Putamen (tissue), 1 donor: ENCODE measurements at places on chromosomes 6 and 20.

DNA sequence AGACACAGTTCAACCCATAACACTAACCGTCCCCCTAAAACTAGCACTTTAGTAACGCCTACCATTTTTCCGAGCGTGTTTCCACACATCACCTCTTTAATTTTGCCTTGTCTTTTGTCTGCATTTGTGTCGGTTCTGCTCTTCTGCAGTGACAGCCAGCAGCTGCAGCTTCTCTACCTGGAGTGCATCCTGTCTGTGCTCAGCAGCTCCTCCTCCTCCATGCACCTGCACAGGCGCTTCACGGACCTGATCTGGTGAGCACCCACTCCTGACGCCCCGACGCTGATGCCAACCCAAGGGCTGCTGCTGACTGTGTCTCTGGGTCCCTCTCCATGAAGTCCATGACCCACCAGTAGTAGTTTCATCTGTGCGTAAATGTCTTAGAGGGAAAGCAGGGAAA, 35.4 kb upstream of the PBOV1 start:
- DNase-seq, result no peak

DNA sequence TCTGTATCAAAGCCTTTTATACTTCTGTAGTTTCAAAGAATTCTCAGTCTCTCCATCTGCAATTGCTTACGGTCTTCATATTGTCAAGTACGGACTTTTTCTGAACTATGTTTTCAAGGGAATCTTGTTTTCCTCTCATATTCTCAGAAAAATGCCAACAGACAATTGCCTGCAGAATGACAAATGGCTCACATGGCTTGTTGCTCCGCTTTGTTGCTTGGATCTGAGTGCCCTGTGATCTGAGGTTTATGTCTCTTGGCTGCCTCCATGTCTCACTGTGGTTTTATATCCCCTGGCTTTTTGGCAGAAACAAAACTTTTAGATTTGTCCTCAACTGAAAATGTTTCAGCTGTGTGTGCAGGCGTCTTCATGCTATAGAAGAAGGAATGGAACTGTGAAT, 285.4 kb upstream of the CHD6 start:
- no peak for DNase-seq

DNA sequence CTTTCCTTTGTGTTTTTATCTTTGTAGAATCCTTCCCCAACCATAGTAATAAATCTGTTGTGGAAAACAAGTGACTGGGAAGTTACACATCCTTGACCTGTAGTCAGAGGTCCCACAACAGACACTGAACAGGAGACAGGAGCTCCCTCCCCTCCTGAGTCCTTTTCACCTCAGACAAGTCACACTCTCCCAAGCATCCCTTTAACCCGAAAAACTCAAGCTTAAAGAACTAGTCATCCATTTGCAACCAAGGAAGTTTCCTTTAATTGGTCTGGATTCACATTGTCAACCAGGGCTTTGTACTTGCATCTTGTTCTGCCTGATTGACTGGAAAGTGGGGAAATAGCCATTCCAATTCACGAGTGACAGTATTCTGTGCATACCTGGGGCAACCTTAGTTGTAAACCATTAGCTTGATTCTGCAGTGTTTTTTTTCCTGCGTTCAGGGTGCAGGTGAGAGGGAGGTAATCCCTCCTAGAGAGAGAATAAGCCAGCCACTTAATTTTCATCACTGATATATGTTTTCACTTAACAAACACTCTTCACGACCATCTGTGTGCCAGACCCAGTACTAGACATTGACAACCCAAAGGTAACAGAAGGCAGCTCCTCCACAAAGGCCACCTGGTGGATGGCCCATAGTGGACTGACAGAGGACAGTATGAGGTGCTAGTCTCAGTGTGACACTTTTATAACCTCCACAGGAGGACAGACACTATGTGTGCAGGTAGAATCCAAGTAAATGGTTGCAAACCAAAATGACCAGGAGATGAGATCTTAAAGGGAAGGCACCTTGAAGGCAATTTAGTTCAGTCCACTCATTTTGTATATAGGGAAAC, 112.4 kb downstream of the SLX4IP start:
- no peak for DNase-seq

DNA sequence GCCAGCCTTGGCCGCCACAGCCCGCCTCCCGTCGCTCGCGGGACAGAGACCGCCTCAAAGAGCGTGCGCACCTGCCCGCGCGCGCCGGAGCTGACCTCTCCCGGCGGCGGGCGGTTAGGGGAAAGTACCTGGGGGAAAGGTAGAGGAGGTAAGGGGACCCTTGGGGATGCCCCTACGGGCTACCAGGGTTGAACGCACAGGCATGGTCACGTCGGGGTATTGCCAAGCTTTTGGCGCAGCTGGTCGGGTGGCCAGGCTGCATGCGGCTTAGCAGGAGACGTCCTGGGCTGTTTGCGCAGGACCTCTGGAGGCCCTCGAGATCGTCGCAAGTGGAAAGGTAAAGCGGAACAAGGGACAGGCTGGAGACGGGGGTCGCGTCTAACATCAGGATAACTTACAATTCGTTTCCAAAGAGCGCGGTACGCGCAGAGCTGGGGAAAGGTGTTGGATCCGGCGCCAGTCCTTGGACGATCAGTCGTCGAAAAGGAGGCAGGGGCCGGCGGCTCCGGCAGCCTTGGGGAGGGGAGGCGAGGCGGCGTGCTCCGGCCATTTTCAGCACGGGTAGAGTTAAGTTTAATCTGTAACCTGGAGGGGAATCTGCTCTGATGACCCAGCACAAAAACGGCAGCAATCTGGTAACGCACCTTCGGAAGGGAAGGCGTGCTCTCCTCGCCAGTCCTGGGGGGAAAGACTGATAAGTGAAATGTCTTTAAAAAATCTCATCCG, 9.0 kb downstream of the GNAS-AS1 start:
- DNase-seq, result no peak

GRCh38 chr6:53359843-53360092, 11.0 kb upstream of the ELOVL5 start:
- DNase-seq, result no peak

DNA sequence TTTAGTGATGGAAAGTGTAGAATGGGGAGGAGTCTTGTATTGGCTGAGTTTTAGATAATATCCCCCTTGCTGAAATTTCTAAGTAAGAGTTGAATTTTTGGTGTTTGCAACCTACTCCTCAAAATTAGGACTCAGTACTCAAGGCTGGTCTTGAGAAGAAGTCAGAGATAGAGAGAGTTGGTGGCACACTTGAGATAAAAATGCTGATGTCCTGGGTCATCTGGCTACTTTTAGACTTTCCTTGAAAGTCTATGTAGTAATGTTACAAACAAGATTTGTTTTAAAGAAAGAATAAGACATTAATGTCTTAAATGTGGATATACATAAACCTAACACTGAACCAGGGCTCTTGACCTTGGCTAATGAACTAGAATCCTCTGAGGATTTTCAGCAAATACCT, 62.5 kb upstream of the MLIP start:
- no peak for DNase-seq

DNA sequence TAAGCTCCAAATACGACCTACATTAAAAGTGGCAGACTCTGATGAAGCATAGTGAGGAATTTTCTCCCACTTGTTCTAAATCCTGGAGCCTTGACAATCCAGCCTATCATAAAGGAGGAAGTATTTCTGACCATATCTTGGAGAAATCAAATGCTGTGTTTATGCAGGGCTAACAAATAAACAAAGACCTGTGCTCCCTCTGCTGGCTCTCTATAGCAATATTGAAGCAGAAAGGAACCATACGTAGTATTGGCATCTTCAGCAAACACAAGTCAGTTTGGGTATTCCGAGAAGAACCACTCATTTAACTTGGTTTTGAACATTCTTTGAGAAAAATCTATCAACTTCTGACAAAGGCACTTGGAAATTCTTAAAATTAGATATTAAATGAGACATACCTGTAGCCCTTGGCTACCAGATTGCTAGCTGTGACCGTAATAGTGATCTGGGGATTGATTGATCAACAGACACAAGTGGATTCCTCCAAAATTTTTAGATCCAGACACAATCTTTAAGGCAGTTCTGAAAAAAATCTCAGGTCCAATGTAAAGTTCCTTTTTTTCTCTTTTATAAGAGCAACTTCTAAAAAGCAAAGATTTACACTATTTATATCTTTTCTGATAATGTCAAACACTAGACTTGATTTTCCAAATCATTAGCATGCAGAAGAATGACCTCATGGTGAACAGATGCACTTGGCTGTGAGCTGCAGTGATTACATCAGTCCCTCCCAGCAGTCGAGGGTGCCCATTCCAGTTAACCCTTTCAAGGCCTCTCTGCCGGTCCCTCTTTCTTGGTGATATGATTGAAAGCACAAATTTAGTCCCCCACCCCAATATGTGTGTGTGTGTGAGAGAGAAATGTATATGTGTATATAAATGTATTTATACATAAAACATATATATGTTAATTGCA, 40.2 kb downstream of the INSM1 start:
- DNase-seq, result peak; percentile 82

DNA sequence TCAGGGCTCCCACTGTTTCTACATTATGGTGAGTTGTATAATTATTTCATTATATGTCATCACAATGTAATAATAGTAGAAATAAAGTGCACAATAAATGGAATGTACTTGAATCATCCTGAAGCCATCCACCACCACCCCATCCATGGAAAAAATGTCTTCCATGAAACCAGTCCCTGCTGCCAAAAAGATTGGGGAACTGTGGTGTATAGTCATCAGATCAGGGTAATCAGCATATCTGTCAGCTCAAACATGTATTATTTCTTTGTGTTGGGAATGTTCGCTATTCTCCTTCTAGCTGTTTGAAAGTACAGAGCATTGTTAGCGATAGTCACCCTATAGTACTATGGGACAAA, 33.8 kb upstream of the SLC22A23 start:
- no peak for DNase-seq

DNA sequence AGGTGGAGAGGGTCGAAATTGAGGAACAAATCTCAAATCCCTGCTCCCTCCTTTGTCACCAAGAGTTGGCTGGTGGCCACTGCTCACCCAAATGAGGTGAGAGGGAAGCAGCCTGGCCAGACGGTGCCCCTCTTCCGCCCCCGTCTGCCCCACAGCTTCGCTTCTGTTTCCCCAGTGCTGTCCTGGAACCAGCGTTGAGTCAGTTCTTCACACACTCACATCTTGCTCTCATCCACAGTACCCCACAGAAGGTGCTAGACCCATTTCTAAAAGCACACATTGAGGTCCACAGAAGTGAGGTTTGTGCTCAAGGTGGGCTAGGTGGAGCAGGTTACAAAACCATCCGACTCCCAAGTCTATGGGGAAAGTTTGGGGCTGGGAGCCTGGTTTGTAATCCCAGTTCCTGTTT, 3.8 kb downstream of the CEBPB start:
- DNase-seq, result no peak

- DNase-seq, result no peak
Observed at GRCh38 chr6:131061041-131061750, 1.8 kb downstream of the EPB41L2 start.

DNA sequence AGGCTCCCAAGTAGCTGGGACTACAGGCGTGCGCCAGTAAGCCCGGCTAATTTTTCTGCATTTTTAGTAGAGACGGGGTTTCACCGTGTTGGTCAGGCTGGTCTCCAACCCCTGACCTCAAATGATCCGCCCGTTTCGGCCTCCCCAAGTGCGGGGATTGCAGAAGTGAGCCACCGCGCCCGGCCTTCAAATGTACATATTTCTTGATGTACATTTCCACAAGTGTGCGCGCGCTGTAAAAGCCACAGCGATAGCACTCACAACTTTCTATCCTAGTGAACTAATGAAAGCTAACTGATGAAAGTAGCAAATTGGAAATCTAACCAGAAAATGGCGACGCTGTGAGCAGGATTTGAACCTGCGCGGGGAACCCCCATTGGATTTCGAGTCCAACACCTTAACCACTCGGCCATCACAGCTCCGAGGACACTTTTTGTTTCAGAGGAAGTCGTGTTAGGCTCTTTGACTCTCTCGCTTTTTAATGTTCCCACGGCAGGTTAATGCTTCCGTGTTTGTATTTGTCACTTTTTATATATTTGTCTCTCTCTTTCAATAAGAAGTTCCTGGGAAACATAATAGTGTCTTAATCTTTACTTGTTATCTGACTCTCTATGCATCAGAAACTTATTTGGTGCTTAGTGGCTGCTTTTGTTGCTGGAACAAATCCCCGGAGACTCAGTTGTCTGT, 199.4 kb upstream of the ZNF184 start:
- DNase-seq, result no peak

DNA sequence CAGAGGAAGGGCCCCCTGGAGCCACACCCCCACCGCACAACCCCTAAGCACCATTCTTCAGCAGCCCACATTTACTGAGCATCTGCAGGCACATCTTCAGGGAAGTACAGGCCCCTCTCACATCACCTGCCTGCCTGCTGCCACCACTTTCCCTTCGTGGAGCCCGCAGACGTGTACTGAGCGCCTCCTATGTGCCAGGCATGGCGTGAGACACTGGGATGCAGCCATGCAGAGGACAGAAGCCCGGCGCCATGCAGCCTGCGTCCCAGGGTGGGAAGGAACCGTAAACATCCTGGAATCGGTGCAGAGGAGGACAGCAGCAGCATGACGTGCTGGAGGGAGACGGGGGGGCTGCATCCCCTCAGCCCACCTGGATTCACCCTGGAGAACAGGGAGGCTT, 78.1 kb downstream of the GRM4 start:
- no peak for DNase-seq

GRCh38 chr20:53838311-53838868, 232.0 kb downstream of the BCAS1 start:
- DNase-seq, result no peak

GRCh38 chr6:165662749-165663376, at the start of gene PDE10A:
Gene PDE10A (minus strand): TSS chr6:165663241. CDS start chr6:165662811, 430 bp downstream.
- DNase-seq, result no peak

- no peak for DNase-seq
Observed at GRCh38 chr6:27760464-27760863, 151.7 kb downstream of the OR2B2 start.

DNA sequence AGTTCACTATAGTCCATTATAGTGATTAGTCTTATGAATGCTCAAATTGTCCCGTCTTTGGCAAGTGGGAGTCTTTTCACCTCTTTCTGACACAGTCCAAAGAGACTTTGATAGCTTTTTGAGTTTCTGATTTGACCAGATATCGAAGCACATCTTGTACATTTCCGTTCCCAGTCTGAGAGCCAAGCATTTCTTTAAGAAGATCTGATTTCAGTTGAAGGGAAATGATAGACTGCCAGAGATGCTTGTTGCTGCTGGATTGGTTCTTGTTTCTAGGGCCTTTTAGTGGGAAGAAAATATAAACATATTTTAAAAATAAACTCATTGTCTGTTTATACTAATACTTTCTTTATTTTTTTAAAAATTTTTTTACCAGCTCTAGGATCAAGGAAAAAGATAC, 54.1 kb upstream of the IER3 start:
- no peak for DNase-seq

GRCh38 chr6:116386581-116387299, 16.0 kb downstream of the DSE start:
- no peak for DNase-seq
